ENCODE measurements at places on chromosomes 5 and 9.

DNA sequence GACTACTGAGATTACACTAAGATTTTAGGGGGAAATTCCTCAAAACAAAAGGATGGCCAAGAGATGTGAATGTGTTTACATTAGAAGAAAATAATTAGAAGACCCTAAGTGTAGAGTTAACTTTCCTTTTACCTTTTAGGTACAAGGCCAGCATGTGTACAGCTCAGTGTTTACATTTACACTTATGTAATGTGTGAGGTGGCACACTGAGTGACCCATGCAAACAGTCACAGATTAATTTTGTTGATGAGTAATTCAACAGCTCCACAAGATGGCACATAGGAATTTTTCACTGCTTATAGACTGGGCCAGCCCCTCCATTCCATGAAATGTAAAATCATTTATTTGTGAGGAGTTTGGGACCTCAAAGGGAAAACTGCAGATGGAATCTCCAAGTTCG lies 90.1 kb upstream of the SLC12A2 start:
- DNase-seq, result no peak

DNA sequence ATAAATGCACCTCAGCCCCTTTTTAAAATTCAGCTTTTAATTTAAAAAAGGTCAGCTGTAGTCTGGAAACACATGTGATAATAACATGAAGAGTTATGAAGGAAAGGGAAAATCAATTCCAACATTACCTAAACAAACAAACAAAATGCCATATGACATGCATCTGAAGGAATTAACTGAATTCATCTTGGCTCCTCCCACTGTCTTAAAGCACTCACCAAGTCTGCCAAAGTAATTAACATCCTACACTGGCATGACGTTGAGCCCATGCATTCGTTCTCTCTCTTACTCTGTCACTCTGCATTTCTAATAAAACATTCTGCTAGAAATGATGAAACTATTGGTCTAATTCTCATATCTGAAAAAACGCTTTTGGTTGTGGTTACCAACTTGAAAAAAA lies 37.7 kb downstream of the TSSK1B start:
- DNase-seq, result no peak

DNA sequence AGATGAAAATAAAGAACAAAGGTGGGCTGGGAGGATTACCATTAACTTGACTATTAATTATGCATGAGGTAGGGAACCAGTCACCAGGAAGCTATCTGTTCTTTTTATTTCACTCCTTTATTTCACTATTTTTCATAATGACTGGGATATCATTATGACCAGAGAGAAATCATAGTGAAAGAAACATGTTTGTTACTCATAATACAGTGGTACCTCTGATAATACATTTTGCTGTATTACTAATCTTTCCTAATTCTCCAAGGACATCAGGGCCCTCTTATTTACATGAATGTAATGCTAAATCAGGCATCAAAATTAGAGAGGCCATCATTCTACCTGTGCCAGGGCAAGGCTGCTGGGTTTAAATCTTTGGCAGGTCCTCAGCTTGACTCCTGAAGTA lies 253.7 kb downstream of the NR3C1 start:
- no peak for DNase-seq

DNA sequence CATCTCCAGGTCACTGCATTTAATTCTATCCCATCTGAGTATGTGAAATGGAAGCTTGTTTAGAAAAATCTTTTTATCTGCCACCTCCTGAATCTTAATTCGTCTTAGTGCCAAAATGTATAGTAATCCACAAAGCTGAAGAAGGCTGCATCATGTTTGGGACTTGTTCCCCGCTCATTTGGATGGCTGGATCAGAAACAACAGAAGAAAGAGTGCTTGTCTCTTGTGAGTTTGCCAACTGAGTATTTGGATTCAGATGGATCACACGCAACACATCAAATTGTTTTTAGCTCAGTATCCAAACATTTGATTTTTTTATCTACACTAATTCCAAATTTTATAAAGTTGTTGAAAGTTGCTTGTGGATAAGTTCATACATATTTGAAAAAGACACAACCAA lies 197.2 kb upstream of the PAPPA start:
- no peak for DNase-seq

DNA sequence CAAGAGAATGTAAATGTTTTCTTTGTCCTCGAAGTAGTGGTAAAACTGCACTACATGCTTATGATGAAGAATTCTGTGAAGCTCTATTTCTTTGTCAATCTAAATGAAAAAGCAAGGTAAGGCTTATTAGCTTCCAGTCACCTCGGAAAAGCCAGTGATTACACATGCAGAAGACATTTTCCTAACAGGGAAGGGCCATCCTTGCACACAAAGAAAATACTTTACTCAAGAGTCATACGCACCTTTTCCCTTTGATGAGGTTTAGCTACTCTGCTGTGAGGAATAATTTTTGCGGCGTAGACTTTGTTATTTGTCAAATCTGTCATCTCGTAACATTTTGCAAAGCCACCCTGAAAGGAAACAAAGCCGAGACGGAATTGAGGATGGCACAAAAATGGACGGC lies 1.1 kb downstream of the PLK2 start:
- DNase-seq, result no peak

DNA sequence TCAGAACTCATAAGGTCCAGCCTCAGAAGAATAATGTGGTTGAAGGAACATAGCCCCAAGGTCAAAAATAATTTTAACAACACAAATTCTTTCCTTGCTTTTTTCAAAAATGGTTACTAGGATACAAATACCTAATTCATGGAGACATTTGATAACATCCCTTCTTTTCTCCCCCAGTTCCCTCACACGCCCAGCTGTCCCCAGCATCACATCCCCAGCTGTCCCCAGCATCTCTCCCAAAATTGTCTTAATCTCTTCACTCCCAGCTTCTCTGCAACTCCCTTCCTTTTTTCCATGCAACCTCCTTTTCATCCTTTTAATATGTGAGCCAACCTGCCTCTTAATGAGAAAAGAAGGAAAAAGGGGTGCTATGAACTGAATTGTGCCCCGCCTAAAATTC lies 77.8 kb downstream of the FSTL4 start:
- DNase-seq, result no peak

DNA sequence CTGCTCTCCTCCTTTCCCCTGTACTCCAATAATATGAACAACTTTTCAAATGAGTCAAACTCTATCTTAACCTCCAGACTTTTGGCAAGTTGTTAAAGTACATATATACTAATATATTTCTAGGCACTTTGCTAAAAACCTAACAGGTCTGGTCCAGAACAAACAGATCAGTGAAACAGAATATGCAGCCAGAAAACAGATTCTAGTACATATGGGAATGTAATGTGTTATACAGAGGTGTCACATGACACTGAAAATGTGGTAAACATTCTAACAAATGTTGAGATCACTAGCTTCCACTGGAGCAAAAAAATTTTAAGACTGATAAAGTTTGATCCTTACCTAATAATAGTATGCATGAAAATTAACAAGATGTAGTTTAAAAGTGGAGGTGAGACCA lies 136.9 kb downstream of the OR2K2 start:
- DNase-seq, result no peak

DNA sequence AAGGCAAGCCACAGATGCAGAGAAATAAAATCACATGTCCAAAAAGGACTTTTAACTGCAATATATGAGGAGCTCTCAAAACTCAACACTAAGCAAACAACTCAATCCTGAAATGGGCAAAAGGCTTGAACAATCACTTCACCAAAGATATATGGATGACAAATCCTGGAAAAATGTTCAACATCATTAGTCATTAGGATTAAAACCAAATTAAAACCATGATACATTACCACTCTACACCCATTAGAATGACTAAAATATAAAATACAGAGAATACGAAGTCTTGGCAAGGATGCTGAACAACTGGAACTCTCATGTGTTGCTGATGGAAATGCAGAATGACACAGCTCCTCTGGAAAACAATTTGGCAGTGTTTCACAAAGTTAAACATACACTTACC lies 277.4 kb downstream of the TLE1 start:
- no peak for DNase-seq

DNA sequence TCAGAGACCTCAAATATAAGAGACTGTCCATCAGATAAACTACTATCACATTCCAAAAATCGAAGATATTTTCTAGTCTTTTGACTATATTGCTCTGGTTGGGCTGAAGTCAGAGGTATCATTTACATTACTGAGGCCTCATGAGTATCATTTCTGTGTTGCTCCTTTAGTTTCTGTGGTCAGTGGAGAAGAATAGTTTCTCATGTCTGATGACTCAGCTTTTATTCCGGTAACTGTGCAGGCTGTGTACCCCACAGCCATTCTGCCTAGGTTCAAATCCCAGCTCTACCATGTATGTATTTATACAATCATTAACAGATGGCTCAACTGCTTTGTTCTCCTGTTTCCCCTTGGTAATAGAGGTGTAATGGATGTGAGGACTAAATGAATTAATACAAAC lies 179.3 kb downstream of the ALDH1A1 start:
- DNase-seq, result no peak

DNA sequence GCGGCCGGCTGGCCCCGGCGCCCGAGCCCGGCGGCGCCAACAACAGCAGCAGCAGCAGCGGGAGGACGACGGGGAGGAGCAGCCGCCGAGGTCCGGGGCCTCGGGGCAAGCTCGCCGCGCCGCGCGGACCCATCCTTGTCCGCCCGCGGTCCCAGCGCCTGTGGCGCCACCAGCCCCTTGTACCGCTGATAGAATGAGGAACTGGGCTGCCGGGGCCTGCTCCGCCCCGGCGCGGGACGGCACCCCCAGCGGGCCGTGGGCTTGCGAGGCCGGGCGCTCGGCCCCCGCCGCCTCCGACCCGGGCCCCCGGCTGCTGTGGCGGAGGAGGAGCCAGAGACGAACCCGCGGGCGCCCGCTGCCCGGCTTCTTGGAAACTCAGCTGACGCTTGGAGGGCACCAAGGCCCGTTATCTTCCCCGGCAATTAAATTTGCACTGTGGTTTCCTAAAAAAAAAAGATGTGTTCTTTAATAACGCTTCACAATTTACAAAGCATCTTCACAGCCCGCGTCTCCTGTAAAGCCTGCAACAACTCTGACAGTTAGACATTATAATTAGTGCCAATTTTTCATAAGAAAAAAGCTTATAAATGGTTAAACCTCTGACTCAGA lies at the start of gene ARSB:
ARSB (minus strand) TSS at position 195 of the 609 bp plus-strand sequence; CDS start at position 133, 62 bp downstream.
- DNase-seq, result no peak

DNA sequence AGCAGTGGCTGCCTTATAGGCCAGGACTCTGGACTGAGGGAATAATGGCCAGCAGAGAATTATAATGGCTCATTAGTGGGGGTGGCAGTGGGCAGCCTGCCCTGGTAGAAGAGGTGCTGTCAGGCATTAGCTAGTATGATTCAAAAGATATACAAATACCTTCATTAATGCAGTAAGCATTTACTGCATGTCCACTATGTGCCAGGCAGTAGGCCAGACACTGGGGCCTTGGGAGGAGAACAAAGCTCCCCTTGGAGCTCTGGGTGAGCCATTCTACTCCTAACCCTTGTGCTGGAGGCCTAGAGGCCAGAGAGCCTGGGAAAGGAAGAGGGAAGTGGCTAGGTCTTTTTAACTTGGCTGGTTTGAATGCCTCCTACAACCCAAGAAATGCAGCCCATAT lies 2.0 kb upstream of the GARNL3 start:
- DNase-seq, result no peak

DNA sequence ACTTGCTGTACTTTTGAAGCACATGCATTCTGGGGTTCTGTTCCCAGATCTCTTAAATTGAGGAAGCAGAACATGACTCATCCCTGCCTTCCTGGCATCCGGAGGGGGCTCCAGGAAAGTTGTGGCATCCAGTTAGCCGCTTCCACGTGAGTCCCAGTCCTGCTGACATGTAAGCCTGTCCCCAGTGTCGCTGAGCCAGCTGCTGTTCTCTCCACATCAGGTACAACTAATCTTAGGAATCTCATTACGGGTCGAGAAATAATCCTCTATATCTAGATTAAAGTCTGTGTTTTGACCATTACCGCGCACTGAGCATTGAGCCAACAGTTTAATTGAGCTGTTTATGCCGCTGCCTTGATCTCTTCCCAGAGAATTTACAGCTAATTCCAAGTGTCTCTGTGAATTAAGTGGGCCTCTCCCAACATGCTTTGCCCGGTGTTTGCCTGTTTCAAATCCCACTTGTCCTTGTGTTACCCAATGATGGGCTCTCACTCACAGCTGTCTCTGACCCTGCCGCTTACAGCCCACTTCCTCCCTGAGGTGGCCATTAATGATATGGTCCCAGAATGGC lies 10.5 kb upstream of the SHB start:
- DNase-seq, result no peak

- no peak for DNase-seq
Observed at GRCh38 chr5:107665036-107665570, 5.6 kb downstream of the EFNA5 start.

GRCh38 chr9:6126377-6126776 lies 89.2 kb upstream of the IL33 start:
- DNase-seq, result no peak

GRCh38 chr5:126414874-126415502 lies 8.2 kb upstream of the GRAMD2B start:
- DNase-seq, result no peak

DNA sequence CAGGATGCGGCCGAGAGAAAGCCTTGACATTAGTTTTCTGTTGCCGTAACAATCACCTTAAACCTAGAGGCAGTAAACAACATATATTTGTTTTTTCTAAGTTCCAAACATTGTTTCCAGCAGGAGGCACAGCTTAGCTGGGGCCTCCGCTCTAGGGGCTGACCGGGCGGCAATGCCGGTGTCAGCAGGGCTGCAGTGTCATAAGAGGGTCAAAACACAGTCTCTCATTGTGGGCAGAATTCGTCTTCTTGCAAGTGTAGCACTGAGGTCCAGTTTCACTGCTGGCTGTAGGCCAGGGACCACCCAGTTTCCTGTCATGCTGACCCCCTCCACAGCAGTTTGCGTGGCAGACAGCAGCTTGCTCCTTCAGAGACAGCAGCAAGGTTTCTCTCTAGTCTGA lies 186.2 kb downstream of the PJA2 start:
- no peak for DNase-seq

GRCh38 chr5:81898403-81898802 lies 73.4 kb upstream of the ATG10 start:
- DNase-seq, result no peak

GRCh38 chr5:105907016-105907415 lies 1763.7 kb downstream of the EFNA5 start:
- DNase-seq, result no peak

GRCh38 chr5:111517853-111518501 lies 5.6 kb upstream of the STARD4 start:
- DNase-seq, result no peak

DNA sequence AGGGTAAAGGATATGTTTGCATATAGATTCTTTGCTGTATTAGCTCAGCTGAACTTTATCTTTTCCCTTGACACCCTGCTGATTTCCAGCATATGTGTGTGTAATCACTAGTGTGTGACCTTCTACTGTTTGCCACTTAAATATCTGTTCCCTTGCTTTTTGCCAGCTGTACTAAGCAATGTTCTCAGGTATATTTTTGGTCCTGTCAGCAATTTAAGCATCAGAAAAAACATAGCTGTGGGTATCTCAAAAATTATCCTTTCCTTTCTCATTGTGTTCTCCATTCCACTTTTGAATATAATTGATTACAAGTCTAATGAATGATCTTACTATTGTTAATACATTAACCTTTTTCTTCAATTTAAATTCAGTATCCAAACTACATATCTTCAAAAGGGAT lies 59.2 kb upstream of the CDH10 start:
- DNase-seq, result no peak

Measured in NCI-H2107 (cell line).